ENCODE measurements at places on chromosomes 1 and 21.

GRCh38 chr1:174023440-174023839 is 1.3 kb upstream of the RC3H1 start:
- DNase-seq, result peak; percentile 17

DNA sequence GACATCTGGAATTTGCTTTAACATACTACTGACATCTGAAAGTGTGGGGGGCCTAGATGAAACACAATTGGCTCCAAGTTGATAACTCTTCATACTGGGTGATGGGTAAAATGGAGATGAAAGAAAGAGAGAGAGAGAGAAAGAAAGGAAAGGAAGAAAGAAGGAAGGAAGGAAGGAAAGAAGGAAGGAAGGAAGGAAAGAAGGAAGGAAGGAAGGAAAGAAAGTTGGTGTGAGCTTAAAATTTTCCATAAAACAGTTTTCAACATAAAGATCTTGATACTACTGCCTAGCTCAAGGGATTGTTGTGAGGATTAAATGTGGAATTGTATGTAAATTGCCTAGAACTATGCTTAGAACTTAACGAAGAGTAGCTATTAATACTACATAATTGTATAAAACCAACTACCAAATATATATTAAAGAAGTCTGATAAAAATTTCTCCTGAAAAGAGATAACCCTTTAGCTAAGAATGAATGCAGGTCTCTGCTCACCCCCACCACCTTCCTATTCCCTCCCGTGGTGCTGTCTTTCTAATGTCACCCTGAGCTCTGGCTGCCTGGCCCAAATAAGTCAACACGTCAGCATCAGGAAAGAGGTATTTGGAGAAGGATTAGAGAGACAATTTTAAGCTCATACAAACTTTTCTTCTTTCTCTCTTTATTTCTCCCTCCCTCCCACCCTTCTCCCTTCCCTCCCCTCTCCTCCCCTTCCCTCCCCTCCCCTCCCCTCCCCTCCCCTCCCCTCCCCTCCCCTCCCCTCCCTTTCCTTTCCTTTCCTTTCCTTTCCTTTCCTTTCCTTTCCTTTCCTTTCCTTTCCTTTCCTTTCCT is 89.3 kb upstream of the SGIP1 start:
- DNase-seq, result no peak

GRCh38 chr1:14835725-14836124 is 237.2 kb downstream of the KAZN start:
- DNase-seq, result no peak

GRCh38 chr1:35269201-35269988 is 886 bp downstream of the ZMYM4 start:
- no peak for DNase-seq

- DNase-seq, result no peak
Measured at GRCh38 chr1:209505044-209505443, 78.5 kb upstream of the CAMK1G start.

- no peak for DNase-seq
Measured at GRCh38 chr1:230117694-230118093, 50.7 kb downstream of the GALNT2 start.

- DNase-seq, result no peak
Measured at GRCh38 chr1:150474869-150475268, 12.3 kb upstream of the TARS2 start.

- no peak for DNase-seq
Measured at GRCh38 chr1:113662101-113662500, 97.2 kb downstream of the PHTF1 start.

- DNase-seq, result no peak
Measured at GRCh38 chr1:17611991-17612390, 72.5 kb downstream of the ARHGEF10L start.

DNA sequence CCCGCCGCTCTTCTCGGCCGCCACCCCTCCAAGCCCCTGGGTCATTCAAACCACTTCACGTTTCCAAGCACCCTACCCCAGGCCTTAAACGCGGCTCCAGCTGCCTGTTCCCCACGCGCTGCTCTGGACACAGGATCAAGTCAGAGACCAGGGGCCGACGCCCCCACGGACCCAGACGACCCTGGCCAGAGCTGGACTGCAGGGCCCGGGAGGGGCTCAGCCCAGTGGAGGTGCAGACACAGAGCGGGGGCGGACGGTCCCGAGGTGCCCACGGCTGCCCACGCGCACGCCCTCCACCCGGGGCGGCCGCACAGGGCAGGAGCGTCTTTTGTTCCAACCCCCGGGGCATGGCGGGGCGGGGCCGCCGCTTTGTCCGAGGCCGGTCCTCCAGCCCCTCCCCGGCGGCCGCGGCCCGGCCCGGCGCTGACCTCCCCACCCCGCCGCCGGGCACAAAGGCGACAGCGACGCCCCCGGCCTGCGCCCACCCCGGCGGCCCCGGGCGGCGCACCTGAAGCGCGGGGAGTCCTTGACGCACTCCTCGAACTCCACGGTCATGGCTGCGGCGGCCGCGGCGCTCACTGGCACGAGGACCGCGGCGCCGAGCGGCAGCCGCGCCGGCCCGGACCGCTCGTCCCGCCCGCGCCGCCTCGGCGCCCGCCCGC is 338 bp downstream of the ACAP3 start:
- DNase-seq, result no peak

- DNase-seq, result no peak
Measured at GRCh38 chr1:74690364-74690696, 16.7 kb upstream of the ERICH3 start.

DNA sequence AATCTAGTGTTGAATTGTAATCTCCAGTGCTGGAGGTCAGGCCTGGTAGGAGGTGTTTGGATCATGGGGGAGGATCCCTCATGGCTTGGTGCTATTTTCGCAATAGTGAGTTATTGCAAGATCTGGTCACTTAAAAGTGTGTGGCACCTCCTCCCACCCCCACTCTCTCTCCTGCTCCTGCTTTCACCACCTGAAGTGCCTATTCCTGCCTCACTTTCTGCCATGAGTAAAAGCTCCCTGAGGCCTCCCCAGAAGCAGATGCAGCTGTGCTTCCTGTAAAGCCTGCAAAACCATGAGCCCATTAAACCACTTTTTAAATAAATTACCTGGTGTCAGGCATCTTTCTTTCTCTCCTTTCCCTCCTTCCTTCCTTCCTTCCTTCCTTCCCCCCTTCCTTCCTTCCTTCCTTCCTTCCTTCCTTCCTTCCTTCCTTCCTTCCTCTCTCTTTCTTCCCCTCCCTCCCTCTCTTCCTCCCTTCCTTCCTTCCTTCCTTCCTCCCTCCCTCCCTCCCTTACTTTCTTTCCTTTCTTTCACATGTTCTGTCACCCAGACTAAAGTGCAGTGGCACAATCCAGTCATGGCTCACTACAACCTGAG is 172.4 kb downstream of the C1orf21 start:
- DNase-seq, result no peak

DNA sequence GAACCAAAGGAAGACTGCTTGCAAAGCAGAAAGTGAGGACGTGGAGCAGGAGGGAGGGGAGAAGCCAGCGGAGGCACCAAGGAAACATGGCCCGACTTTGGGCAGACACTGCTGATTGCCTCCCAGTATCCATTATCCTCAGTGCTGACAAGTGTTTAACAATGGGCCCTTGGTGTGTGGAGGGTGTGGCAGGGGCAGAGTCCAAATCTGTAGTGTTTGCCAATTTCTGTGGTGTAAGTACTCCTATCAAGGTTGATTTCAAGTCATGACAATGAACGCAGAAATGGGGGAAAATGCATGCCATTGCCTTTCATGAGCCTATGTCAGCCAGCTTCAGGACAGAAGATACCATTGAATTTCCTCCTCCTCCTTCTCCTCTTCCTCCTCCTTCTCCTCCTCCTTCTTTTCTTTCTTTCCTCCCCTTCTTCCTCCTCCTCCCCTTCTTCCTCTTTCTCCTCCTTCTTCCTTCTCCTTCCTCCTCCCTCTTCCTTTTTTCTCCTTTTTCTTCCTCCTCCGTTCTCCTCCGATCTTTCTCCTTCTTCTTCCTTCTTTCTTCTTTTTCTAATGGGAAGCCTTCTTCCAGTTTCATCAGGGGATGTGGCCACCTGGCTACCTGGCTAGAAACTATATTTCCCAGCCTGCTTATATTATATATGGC is 10.3 kb upstream of the PHC2 start:
- no peak for DNase-seq

- no peak for DNase-seq
Measured at GRCh38 chr1:93704052-93704451, 22.4 kb upstream of the BCAR3 start.

GRCh38 chr21:29418813-29419212 is 120.1 kb downstream of the BACH1 start:
- DNase-seq, result no peak

- no peak for DNase-seq
Measured at GRCh38 chr1:182493063-182493462, 43.1 kb downstream of the RGSL1 start.

GRCh38 chr1:8905582-8906191 is 27.2 kb upstream of the ENO1 start:
- no peak for DNase-seq

DNA sequence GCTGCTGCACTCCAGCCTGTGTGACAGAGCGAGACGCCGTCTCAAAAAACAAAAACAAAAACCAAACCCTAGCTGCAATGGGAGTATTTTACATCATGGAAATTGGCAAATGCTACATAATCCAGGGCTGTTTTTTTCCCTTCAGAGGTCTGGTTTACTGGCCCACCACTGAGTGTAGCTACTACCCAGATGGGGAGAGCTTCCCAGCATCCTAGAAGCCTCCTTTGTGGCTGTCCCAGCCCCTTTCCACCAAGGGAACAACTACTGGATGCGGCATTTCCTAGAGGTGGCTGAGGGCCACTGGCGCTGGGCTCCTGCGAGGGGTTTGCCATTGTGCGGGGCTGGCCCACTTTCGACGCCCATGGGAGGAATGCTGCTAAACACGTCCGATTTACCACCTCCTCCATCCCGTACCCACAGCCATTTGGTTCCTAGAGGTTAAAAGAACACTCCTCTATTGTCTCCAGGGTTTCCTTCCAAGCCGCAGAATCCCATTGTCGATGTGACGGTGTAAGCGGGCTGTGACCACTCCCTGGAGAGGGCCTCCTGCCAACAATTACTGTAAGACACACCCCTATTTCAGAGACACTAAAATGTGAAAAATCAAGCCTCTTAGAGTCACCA is 55.4 kb downstream of the RUNX3 start:
- DNase-seq, result no peak

- no peak for DNase-seq
Measured at GRCh38 chr1:6401673-6402072, 8.1 kb upstream of the ACOT7 start.

DNA sequence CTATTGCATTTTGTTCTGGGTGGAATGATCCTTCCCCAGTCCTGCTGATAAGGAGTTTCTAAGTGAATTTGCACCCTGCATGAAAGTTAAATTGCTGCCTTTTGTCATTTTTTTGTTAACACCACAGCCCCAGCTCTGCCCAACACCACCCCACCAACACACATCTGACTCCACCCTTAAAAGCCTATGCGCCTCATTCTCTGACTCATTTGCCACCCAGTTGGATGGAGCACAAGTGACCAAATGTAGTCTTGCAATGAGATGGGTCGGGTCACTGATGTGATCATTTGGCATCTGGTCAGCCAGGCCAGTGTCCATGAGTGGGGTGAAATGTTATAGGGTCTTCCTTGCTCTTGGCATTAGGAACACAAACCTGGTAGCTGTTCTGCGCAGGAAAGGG is 256.8 kb downstream of the KAZN start:
- no peak for DNase-seq

GRCh38 chr1:16111771-16112595 is 38.5 kb upstream of the FAM131C start:
- no peak for DNase-seq

GRCh38 chr21:44010429-44010828 is 1.7 kb upstream of the TRAPPC10 start:
- DNase-seq, result no peak

DNA sequence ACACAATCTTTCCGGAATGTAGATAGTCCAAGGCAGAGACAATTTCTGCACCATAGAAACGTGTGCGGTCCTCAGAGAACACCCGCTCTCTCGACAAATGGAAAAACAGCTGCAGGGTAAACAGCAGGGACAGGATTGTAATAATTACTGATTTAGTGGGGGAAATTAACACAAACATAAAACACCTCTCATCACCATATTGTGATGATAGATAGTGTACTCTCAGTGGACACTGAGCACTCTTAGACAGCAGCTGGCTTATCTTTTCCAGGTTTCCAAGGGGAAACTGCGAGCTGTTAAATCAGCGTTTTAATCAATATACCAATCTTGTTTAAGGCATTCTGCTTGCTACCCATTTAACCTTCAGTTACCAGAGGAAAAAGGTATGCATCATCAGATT is 277.1 kb downstream of the AKT3 start:
- DNase-seq, result no peak

DNA sequence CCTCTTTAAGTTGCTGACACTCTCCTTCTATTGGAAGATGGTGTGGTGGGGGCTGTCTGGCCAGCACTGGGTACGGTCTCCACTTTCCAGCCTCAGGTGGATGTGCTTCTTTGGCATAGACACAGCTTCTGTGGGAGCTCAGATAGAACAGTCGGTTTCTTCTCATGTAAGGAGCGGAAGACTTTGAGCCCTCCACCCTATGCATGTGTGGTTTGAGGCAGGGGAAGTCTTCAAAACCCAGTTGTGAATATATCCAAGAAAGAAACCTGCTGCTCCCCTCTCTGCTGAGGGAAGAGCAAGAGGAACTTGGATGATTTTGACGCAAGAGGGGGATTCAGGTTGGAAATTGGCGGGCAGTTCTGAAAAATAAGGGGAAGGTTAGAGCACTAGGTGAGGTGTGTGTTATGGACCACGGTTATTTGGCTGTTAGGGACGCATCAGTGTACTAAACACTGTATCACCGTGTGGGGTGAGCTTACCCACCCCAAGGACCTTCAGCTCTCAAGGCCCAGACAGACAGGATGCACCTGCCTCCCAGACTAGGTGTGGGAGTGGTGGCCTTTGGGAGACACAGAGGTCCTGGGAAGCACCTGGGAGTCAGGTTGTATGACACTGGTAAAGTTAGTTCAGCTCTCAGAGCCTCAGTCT is 36.2 kb downstream of the IL6R start:
- no peak for DNase-seq

- DNase-seq, result peak; percentile 77
Measured at GRCh38 chr1:204791453-204792353, 79.0 kb upstream of the NFASC start.

GRCh38 chr1:203657748-203658134 is 31.1 kb downstream of the ATP2B4 start:
- DNase-seq, result no peak

GRCh38 chr1:183234660-183235476 is 48.8 kb downstream of the LAMC2 start:
- DNase-seq, result no peak

- no peak for DNase-seq
Measured at GRCh38 chr1:220974431-220974830, 95.2 kb downstream of the HLX start.

Measured in CD4-positive, alpha-beta T cell treated with Interleukin-2 at 100 ng/mL for 4 hours (primary cell).